A549 treated with ZK216348 at 1 μM for 4 hours (cell line): ENCODE measurements at places on chromosomes 5 and 9. TPM values are rescaled to one million over a fixed set of nuclear protein-coding genes. Genes with fewer than 3 reads are reported as not detected.

The BARX1 gene
- 6.4 to 13.6 TPM (median 11.7 TPM) in 5 replicates for total RNA-seq

The TRIM36 gene
- total RNA-seq = 2.0 to 2.6 TPM (median 2.1 TPM) in 5 replicates

The CARTPT gene
- total RNA-seq = not detected in 5 replicates

The SURF1 gene
- 32.8 to 49.1 TPM (median 42.1 TPM) in 5 replicates for total RNA-seq

The PGGT1B gene
- 17.6 to 25.0 TPM (median 20.8 TPM) in 5 replicates for total RNA-seq

The FBXO10 gene
- 4.8 to 8.8 TPM (median 7.8 TPM) in 5 replicates for total RNA-seq

The PRSS3 gene
- 9.4 to 14.7 TPM (median 12.5 TPM) in 5 replicates for total RNA-seq

The NME5 gene
- not detected in 5 replicates for total RNA-seq

The KCNN2 gene
- total RNA-seq = 0.06 to 0.19 TPM in 2 of 5 replicates, not detected in the others

The DND1 gene
- total RNA-seq = 0.33 to 1.1 TPM (median 0.86 TPM) in 5 replicates

The CA9 gene
- 3.0 to 7.1 TPM (median 6.1 TPM) in 5 replicates for total RNA-seq

The NUTM2F gene
- not detected in 5 replicates for total RNA-seq

The FOXD4L4 gene
- total RNA-seq = 0.08 to 0.13 TPM (median 0.13 TPM) in 3 of 5 replicates, not detected in the others

The ADAMTSL1 gene
- 0.04 TPM in 1 of 5 replicates, not detected in the others for total RNA-seq

The LEAP2 gene
- 0.58 to 1.4 TPM (median 1.0 TPM) in 5 replicates for total RNA-seq

The CD14 gene
- 3.0 to 5.1 TPM (median 4.5 TPM) in 5 replicates for total RNA-seq

The MBLAC2 gene
- total RNA-seq = 1.5 to 3.2 TPM (median 2.5 TPM) in 5 replicates

The GDF9 gene
- total RNA-seq = 0.17 to 0.28 TPM (median 0.23 TPM) in 3 of 5 replicates, not detected in the others

The C5orf52 gene
- not detected in 5 replicates for total RNA-seq

The PGM5 gene
- not detected in 5 replicates for total RNA-seq

The IER5L gene
- total RNA-seq = 21.5 to 65.8 TPM (median 62.4 TPM) in 5 replicates

The CD72 gene
- total RNA-seq = 0.11 to 0.41 TPM (median 0.18 TPM) in 4 of 5 replicates, not detected in the other

The SLC4A9 gene
- 0.33 TPM in 1 of 5 replicates, not detected in the others for total RNA-seq

The FCN2 gene
- not detected in 5 replicates for total RNA-seq

The GLDC gene
- 13.6 to 14.5 TPM (median 14.1 TPM) in 5 replicates for total RNA-seq

The SAXO1 gene
- total RNA-seq = not detected in 5 replicates

The MPDZ gene
- 10.6 to 13.4 TPM (median 13.0 TPM) in 5 replicates for total RNA-seq

The CLIC3 gene
- total RNA-seq = 2.2 to 4.2 TPM (median 3.7 TPM) in 5 replicates

The KCNV2 gene
- total RNA-seq = not detected in 5 replicates

The HABP4 gene
- 15.2 to 19.8 TPM (median 16.5 TPM) in 5 replicates for total RNA-seq

The IL3 gene
- total RNA-seq = not detected in 5 replicates

The CCDC192 gene
- not detected in 5 replicates for total RNA-seq

The F2RL2 gene
- 2.9 to 5.2 TPM (median 4.0 TPM) in 5 replicates for total RNA-seq

The STPG3 gene
- not detected in 5 replicates for total RNA-seq

The SLC25A2 gene
- total RNA-seq = not detected in 5 replicates

The DNAH5 gene
- total RNA-seq = 0.82 to 2.3 TPM (median 1.5 TPM) in 5 replicates

The PRR16 gene
- not detected in 5 replicates for total RNA-seq

The PCDHGA11 gene
- total RNA-seq = 0.05 to 0.07 TPM in 2 of 5 replicates, not detected in the others

The PCDHB2 gene
- 2.7 to 4.5 TPM (median 3.1 TPM) in 5 replicates for total RNA-seq

The HSD17B3 gene
- 0.34 TPM in 1 of 5 replicates, not detected in the others for total RNA-seq

The ADAMTS6 gene
- 0.02 to 0.19 TPM (median 0.11 TPM) in 5 replicates for total RNA-seq

The RPL37 gene
- 2,536 to 3,435 TPM (median 2,733 TPM) in 5 replicates for total RNA-seq
